Left ventricle myocardium inferior (tissue), 1 donor: ENCODE measurements at places on chromosomes 11 and 22. TPM values are rescaled to one million over a fixed set of nuclear protein-coding genes. Genes with fewer than 3 reads are reported as not detected.
A peak's percentile ranks its signal among the peaks of the same experiment; 100 is the strongest.

The MTFP1 gene
- total RNA-seq: 19.7 TPM

The APOBEC3H gene
- 0.41 TPM for total RNA-seq

The ARFGAP3 gene
- total RNA-seq: 26.9 TPM

The SLC37A2 gene
- total RNA-seq: 2.4 TPM

The CEP164 gene
- 5.9 TPM for total RNA-seq

The SRSF8 gene
- 19.0 TPM for total RNA-seq

The PRR33 gene
- total RNA-seq: 2.4 TPM

The LTO1 gene
- 8.9 TPM for total RNA-seq

The CASP1 gene
- total RNA-seq: 11.8 TPM

The MAPK11 gene
- total RNA-seq: 7.8 TPM

DNA sequence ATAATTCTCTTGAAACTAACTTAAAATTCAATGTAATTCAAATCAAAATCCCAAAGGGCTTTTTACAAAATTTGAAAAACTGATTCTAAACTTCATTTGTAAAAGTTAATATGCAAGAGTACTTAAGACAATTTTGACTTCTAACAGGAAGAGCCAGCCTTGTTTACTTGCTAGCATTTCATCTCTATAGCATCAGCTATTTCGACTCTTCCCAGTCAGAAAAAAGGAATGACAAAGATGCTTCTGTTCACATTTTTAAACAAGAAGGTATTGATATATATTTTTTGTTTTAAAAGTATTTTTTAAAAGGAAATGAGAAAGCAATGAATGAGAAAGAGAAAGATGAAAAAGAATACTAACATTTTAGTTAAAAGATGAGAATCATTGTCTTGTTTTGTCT, 16.4 kb downstream of the SLN start:
- H3K4me3 ChIP-seq: no peak overlapping the region
- no peak overlapping the region for H3K27ac ChIP-seq
- DNase-seq: no peak
- H3K27me3 ChIP-seq: peaks cover 43% of the 10 kb centered on the region
- no peaks in the 10 kb centered on the region for H3K4me1 ChIP-seq

DNA sequence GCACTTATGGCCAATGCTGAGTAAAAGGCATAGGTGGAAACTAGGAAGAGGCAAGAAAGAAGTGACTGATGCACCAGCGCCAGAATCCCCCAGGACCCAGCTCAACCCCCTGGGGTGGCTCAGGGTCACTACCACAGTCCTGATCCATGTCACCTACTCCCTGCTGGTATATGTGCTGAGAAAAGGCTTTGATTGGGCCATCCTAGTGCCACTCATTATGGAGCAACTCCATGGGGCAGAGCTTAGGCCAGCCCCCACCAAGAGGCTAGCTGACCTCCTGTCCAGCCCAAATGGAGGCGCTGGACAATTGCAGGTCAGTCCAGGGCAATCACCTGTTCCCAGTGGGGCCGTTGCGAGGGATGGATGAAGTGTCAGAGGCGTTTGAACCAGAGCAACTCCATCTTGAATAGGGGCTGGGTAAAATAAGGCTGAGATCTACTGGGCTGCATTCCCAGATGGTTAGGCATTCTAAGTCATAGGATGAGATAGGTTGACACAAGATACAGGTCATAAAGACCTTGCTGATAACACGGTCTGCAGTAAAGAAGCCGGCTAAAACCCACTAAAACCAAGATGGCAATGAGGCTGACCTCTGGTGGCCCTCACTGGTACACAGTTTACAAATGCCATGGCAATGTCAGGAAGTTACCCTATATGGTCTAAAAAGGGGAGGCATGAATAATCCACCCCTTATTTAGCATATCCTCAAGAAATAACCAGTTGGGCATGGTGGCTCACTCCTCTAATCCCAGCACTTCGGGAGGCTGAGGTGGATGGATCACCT, 20.6 kb upstream of the DAGLA start:
- H3K4me3 ChIP-seq: no peak overlapping the region
- no peaks in the 10 kb centered on the region for H3K27me3 ChIP-seq
- H3K36me3 ChIP-seq: no peaks in the 10 kb centered on the region
- H3K27ac ChIP-seq: no peak overlapping the region

GRCh38 chr11:104254347-104254746, 90.4 kb upstream of the PDGFD start:
- no peaks in the 10 kb centered on the region for H3K4me1 ChIP-seq
- no peak overlapping the region for H3K4me3 ChIP-seq
- H3K27me3 ChIP-seq: no peaks in the 10 kb centered on the region
- no peak overlapping the region for H3K27ac ChIP-seq

DNA sequence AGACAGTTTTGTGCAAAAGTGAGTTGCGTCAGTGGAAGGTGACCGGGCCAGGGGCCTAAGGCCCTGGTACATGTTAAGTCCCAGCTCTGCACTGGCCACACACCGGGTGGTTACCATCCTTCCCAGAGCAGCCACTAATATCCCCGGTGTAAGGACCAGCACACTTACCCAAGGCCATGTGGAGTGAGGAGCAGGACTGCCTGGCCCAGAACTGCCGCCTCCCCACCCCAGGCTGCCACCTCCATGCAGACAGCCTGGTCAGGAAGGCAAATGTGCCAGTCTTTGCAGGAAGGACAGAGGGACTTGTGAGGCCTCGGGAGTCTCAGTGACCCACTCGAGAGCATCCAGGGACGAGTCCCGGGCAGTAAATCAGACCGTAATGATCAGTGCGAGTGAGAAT, 102.9 kb downstream of the MORC2 start:
- no peaks in the 10 kb centered on the region for H3K36me3 ChIP-seq
- no peaks in the 10 kb centered on the region for H3K4me1 ChIP-seq
- H3K4me3 ChIP-seq: no peak overlapping the region
- no peak overlapping the region for H3K27ac ChIP-seq
- no peaks in the 10 kb centered on the region for H3K27me3 ChIP-seq

DNA sequence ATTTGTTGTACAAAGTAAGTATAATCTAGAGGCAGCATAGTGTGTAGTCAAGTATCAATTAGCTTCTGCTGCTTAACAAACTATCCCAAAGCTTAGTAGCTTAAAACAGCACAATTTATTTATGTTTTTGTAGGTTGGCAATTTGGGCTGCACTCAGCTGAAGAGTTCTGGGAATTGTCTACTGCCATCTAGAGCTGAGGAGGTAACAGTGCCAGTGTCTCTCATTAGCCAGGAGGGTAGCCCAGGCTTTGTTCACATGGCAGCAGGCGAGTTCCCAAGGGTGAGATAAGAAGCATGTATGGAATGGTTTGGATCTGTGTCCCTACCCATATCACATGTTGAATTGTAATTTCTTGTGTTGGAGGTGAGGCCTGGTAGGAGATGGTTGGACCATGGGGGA, 45.8 kb upstream of the SLN start:
- DNase-seq: no peak
- H3K4me3 ChIP-seq: no peak overlapping the region
- H3K27ac ChIP-seq: no peak overlapping the region
- no peaks in the 10 kb centered on the region for H3K36me3 ChIP-seq

- H3K27me3 ChIP-seq: no peaks in the 10 kb centered on the region
- DNase-seq: no peak
- no peaks in the 10 kb centered on the region for H3K36me3 ChIP-seq
- H3K27ac ChIP-seq: no peak overlapping the region
- no peaks in the 10 kb centered on the region for H3K4me1 ChIP-seq
- H3K4me3 ChIP-seq: no peak overlapping the region
These were observed 55.3 kb upstream of the KCNQ1OT1 start for GRCh38 chr11:2755071-2755470.

DNA sequence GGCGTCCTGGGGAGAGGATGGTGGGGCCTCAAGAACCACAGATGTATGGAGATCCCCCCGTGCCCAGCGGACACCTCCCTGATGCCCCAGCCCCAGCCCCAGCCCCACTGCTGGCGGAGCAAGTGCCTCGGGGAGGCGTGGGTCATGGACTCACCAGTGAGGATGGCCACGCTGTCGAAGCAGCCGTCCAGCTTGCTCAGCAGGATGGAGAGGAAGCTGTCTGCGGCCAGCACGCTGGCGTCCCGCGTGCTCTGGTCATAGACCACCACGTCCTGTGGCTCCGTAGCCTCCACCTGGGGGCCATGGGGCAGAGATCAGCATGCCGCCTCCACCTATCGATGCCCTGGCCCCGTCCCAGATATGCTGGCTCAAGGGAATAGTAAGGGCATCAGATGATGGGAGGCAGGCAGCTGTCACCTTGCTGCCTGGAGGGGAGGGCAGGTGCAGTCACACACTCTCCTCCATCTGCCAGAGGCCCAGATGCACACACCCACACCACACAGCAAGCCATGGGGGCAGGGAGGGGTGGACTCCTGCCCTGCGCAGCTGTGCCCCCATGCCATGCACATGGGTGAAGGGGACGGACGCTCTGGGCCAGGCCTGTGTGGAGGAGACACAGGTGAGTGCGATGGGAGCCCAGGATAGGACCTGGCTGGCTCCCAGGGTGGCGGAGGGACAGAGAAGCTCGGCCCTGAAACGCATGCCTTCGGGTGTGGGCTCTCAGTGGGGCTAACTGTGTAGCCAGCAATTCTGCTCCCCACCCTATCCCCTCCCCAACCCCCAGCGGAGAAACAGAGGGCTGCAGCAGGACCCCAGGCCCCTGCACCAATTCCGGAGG, 8.2 kb downstream of the DUSP8 start:
- no peaks in the 10 kb centered on the region for H3K27me3 ChIP-seq
- H3K36me3 ChIP-seq: peaks cover 21% of the 10 kb centered on the region
- H3K4me1 ChIP-seq: peaks cover 74% of the 10 kb centered on the region
- DNase-seq: no peak
- no peak overlapping the region for H3K4me3 ChIP-seq

- no peak overlapping the region for H3K27ac ChIP-seq
- no peak for DNase-seq
- H3K4me1 ChIP-seq: peaks cover 39% of the 10 kb centered on the region
- no peaks in the 10 kb centered on the region for H3K27me3 ChIP-seq
- no peak overlapping the region for H3K4me3 ChIP-seq
- H3K36me3 ChIP-seq: peaks cover 85% of the 10 kb centered on the region
These were observed 9.7 kb downstream of the SELENOO start for GRCh38 chr22:50210378-50211139.

DNA sequence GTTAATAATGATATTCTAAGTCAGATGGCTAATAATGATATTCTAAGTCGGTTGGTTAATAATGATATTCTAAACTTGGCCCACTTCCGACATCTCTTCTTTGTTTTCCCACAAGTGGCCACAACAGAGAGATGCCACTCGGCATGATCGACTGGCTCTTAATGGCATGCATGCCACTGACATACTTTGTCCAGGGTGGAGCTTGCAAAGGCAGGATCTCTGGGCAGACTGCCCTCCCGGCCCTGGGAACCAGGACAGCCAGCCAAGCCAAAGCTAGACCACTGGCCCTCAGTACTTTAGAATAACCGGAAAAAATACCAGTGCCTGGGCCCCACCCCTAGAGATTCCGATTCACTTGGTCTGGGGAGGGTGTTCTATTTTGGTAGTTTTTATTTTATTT, 78.1 kb downstream of the KIAA1671 start:
- no peak overlapping the region for H3K4me3 ChIP-seq
- H3K27ac ChIP-seq: peak overlapping the region; percentile 56
- peak; percentile 69 for DNase-seq
- H3K36me3 ChIP-seq: no peaks in the 10 kb centered on the region
- no peaks in the 10 kb centered on the region for H3K27me3 ChIP-seq
- peaks cover 43% of the 10 kb centered on the region for H3K4me1 ChIP-seq

- no peak overlapping the region for H3K27ac ChIP-seq
- peaks cover 80% of the 10 kb centered on the region for H3K27me3 ChIP-seq
- no peaks in the 10 kb centered on the region for H3K4me1 ChIP-seq
- no peak for DNase-seq
- no peaks in the 10 kb centered on the region for H3K36me3 ChIP-seq
- no peak overlapping the region for H3K4me3 ChIP-seq
These were observed 79.9 kb upstream of the VPREB1 start for GRCh38 chr22:22164541-22165272.

DNA sequence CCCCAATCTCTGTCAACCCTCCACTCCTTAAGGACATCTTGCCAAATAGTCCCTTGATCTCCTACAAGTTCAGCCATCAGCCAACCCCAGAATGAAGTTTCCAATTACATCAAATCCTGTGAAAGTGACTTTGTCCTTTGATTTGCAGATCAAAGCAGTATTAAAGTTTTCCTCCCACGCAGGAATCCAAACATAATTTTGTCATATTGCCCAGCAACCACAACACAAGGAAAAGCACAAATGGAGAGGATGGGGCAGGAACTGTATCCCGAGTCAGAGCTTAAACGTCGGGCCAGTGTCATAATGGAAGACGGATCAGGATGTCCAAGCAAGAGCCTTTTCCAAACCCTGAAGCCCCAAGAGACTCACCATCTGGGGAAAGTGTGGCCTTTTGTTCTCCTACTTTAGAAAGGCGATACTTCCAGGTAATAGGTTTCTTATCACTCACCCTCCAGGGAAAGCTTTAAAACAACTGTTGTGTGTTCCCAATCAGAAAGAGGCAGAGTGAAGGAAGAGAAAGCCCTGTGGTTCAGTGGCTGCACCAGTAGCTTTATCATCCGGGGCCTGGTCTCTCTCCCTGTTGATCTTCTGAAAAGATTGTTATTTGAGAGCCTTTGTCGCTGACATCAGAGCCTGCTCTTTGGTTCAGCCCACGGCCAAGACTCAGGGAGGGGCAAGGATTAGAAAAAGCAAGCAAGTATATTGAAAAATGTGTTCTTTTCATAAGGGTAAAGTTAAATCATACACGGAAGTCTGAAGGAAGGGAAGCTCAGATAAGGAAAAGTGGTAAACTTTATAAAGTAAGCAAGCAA, 41.7 kb downstream of the EXPH5 start:
- H3K4me1 ChIP-seq: peaks cover 8% of the 10 kb centered on the region
- no peak for DNase-seq
- H3K27me3 ChIP-seq: no peaks in the 10 kb centered on the region
- no peak overlapping the region for H3K4me3 ChIP-seq
- no peak overlapping the region for H3K27ac ChIP-seq

GRCh38 chr22:42132457-42132856, 1.8 kb upstream of the CYP2D6 start:
- no peaks in the 10 kb centered on the region for H3K4me1 ChIP-seq
- no peak overlapping the region for H3K4me3 ChIP-seq
- H3K27me3 ChIP-seq: peaks cover 14% of the 10 kb centered on the region
- no peaks in the 10 kb centered on the region for H3K36me3 ChIP-seq
